ENCODE measurements at places on chromosomes 5 and 9.
A peak's percentile ranks its signal among the peaks of the same experiment; 100 is the strongest.

- DNase-seq = no peak
Observed at GRCh38 chr5:74578356-74579044, 62.0 kb downstream of the ENC1 start.

DNA sequence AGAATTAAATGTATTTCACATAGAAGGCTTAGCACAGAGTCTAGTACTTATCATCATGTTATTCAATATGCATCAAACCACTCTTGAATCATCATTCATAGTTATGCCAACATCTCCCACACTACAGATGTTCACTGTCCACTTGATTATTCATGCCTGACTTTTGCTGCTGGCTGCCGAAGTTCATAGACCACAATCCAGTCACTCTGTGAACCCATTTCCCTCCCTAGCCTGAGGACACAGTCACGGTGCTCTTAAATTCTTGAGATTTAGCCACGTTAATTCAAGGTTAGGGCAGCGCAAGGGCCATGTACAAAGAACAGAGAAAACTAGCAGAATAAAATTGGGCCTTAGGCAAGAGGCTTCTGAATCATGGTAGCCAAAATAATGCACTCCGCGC, 32.4 kb downstream of the ABCA1 start:
- peak; percentile 97 for DNase-seq

- DNase-seq = no peak
Observed at GRCh38 chr9:112502175-112502946, 15.7 kb downstream of the KIAA1958 start.

GRCh38 chr9:81589819-81590218, 99.5 kb downstream of the TLE1 start:
- DNase-seq = no peak

- no peak for DNase-seq
Observed at GRCh38 chr5:168008555-168008954, 282.9 kb upstream of the WWC1 start.

DNA sequence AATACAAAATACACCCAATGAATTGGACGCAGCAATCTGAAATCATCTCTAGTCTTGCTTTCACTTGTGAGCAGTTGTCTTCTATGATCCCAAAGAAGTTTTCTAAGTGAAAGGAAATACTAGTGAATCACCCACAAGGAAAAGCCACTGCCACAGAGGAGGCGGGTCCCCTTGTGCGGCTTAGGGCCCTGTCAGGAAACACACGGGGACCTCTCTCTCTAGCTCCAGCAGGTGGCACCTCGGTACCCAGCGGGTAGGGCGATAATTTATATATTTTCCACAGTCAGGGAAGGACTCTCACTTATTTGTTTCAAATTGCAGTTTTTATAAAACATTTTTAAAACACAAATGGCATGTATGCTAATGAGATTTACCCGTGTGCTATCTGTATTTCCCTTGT, 417.1 kb downstream of the KDM4C start:
- DNase-seq = no peak
